T-helper 2 cell treated with Interferon-gamma antibody and Interleukin-4, amounts not matched to agents 5 μg/mL and 100 μg/mL, for 36 hours (primary cell): ENCODE measurements at places on chromosomes 3 and 15.
A peak's percentile ranks its signal among the peaks of the same experiment; 100 is the strongest.

DNA sequence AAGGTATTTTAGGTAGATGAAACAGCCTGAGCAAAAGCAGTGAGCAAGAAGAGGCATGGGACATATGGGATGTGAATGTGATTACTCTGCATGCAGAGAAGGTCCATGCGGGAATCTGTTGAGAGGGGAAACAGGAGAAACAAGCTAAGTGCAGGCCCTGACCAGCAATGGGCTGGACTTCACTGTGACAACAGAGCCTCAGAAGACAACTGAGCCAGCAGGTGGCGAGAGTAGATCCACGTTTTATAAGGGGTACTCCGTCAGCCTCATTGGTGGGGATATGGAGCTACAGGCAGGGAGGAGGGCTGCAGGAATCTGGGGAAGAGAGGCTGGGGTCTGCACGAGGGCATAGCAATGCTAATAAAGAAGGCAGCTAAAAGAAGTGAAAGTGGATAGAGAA is 405.9 kb upstream of the LMCD1 start:
- H3K4me1 ChIP-seq = no peaks in the 10 kb centered on the region
- no peak for DNase-seq
- H3K36me3 ChIP-seq = no peaks in the 10 kb centered on the region
- no peak overlapping the region for H3K4me3 ChIP-seq
- H3K27me3 ChIP-seq = no peaks in the 10 kb centered on the region
- no peak overlapping the region for H3K27ac ChIP-seq

DNA sequence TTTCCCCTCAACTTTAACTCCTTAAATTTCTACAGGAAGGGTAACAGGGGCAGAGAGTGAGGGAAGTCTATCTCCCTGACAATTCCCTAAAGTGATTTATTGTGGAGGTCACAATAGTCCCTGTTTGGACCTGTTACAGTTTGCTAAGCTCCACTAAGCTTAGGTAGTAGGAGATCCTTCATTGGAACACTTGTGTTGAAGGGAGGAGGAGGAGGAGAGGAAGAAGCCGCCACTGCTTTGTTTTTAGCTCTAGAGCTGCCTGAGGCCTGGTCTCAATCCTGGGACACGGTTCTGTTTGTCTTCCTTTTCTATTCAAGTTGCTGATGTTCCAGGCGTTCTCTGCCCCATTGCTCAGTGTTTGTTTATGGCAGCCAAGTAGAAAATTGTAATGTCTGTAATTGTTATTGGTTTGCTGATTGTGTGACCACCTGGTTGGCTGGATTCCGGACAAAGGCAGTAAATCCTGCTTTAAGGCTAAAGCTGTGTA is 48.4 kb downstream of the HES1 start:
- no peak overlapping the region for H3K27ac ChIP-seq
- no peaks in the 10 kb centered on the region for H3K36me3 ChIP-seq
- peaks cover 7% of the 10 kb centered on the region for H3K4me1 ChIP-seq
- DNase-seq = no peak

GRCh38 chr3:195107593-195107992 is 163.4 kb downstream of the XXYLT1 start:
- no peak for DNase-seq
- peaks cover 3% of the 10 kb centered on the region for H3K4me1 ChIP-seq
- no peaks in the 10 kb centered on the region for H3K27me3 ChIP-seq
- H3K27ac ChIP-seq = no peak overlapping the region
- no peak overlapping the region for H3K4me3 ChIP-seq
- H3K36me3 ChIP-seq = no peaks in the 10 kb centered on the region

DNA sequence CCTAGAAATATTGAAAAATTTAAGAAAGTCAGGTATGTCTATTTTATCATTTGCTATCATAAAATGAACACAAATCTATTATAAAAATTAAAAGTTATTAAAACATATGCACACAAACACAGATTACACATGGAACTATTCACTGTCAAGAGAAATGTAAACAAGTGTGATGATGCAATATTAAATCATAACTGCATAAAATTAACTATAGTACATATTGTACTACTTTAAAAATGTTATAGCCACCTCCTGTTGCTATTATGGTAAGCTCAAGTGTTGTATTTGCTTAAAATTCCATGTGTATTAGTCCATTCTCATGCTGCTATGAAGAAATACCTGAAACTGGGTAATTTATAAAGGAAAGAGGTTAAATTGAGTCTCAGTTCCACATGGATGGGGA is 54.7 kb upstream of the CMC1 start:
- DNase-seq = no peak
- peaks cover 2% of the 10 kb centered on the region for H3K36me3 ChIP-seq
- no peaks in the 10 kb centered on the region for H3K4me1 ChIP-seq

DNA sequence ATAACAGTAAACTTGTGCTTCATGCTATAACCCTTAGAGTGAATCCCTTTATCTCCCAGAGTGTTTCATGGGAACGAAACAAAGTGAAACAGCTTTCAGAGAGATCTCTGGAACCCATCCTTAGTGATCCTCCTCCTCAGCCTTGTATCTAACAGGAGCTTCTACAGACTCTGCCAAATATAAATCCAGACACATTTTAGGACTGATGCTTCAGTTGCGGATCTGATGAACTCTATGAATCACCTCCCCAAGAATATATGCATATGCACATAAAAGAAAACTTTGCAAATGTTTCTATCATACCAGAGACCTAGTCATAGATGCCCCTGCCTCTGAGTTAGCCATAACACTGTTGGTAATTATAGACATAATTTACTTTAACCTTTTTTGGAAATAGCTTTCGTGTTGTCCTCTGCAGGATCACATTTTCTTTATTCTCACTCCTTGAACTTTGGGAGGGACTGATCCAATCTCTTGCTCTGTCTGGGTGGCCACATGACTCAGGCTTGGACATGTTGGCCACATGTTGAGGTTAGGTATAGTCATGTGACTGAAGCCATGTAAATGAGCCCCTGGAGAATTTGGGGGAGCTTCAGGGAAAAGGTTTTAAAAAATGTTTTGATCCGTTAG is 306.4 kb upstream of the CNTN3 start:
- no peak for DNase-seq
- H3K27ac ChIP-seq = no peak overlapping the region
- H3K4me3 ChIP-seq = no peak overlapping the region
- no peaks in the 10 kb centered on the region for H3K36me3 ChIP-seq
- H3K4me1 ChIP-seq = no peaks in the 10 kb centered on the region

GRCh38 chr3:52128118-52128683 is 26.0 kb downstream of the POC1A start:
- H3K4me3 ChIP-seq = no peak overlapping the region
- H3K27me3 ChIP-seq = no peaks in the 10 kb centered on the region
- no peak for DNase-seq
- H3K4me1 ChIP-seq = no peaks in the 10 kb centered on the region
- peaks cover 10% of the 10 kb centered on the region for H3K36me3 ChIP-seq

- DNase-seq = no peak
- no peaks in the 10 kb centered on the region for H3K4me1 ChIP-seq
- no peak overlapping the region for H3K27ac ChIP-seq
These were observed 177.0 kb upstream of the NECTIN3 start for GRCh38 chr3:110894574-110894973.

DNA sequence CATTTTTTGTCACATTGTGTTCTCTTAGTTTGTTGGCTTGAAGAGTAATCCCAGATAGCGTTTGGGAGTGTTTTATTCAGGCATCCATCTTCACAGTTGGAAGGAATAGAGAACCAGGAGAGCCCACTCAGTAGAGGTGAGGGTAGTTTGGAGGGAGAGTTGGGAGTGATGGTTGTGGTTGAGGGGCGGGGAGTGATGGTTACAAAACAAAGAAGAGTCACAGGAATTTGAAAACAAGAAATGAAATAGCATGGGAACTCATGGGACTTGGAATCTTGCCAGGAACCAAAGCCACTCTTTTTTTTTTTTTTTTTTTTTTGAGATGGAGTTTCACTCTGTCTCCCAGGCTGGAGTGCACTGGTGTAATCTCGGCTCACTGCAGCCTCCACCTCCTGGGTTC is 36.3 kb downstream of the DUT start:
- no peak for DNase-seq
- H3K27ac ChIP-seq = no peak overlapping the region
- no peaks in the 10 kb centered on the region for H3K4me1 ChIP-seq
- no peak overlapping the region for H3K4me3 ChIP-seq

GRCh38 chr3:100993309-100993708 is at the start of gene ABI3BP:
ABI3BP (minus strand) TSS chr3:100993421; CDS start chr3:100993384, 37 bp downstream.
- H3K36me3 ChIP-seq = no peaks in the 10 kb centered on the region
- DNase-seq = no peak
- H3K27me3 ChIP-seq = peaks cover 9% of the 10 kb centered on the region
- no peak within 1 kb of the TSS for H3K27ac ChIP-seq
- no peaks in the 10 kb centered on the region for H3K4me1 ChIP-seq

DNA sequence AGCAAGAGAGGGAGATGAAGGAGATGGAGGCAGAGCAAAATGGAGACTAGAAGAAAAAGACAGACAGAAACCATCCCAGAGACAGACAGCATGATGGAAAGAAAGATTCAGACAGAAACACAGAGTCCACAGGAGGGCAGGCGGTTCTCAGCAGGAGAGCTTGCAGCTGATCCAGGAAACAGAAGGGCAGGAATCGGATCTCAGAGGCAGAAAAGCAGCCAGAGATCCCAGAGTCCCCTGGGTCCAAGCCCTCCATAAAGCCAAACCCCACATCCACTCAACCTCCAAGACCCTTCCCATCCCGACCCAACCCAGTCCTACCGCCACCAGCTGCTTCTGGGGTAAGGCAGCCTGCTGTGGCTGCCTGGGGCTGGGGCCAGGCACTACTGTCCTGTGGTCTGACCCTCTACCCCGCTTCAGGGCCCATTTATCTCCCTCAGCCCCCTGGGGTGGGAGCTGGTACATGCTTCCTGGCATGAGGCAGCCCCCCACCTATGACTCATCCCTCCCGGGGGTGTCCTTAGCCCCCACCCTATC is at the start of gene UCN2:
UCN2 (minus strand) TSS at position 400 of the 537 bp plus-strand sequence. CDS start 657 bp downstream, outside the sequence.
- H3K4me1 ChIP-seq = peaks cover 19% of the 10 kb centered on the region
- H3K36me3 ChIP-seq = no peaks in the 10 kb centered on the region
- no peak for DNase-seq
- H3K27me3 ChIP-seq = no peaks in the 10 kb centered on the region
- no peak within 1 kb of the TSS for H3K4me3 ChIP-seq

DNA sequence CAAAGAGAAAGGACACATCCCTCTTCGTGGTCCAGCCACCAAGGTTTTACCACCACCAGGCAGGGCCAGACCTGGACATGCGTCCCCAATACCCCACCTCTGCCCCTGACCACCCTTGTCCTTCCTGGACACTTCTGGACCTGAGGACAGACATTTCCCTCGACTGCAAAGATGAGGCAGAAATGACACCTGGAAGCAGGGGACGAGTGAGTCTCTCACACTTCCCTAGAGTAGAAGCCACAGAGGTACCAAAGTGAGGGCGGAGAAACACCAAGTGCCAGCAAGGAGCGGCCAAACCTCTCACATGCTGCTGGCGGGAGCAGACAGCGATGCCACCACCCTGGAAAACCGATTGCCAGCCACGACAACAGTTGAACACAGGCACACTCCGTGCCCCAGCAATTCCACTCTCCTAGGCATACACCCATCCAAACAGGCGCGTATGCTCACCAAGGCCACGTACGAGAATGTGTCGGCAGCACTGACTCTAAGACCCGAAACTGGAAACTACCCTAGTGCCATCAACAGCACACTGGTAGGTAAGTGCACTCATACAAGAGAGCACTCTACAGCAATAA is 207.0 kb upstream of the NSMCE3 start:
- no peak for DNase-seq
- H3K4me1 ChIP-seq = no peaks in the 10 kb centered on the region
- H3K36me3 ChIP-seq = no peaks in the 10 kb centered on the region
- H3K27me3 ChIP-seq = no peaks in the 10 kb centered on the region

DNA sequence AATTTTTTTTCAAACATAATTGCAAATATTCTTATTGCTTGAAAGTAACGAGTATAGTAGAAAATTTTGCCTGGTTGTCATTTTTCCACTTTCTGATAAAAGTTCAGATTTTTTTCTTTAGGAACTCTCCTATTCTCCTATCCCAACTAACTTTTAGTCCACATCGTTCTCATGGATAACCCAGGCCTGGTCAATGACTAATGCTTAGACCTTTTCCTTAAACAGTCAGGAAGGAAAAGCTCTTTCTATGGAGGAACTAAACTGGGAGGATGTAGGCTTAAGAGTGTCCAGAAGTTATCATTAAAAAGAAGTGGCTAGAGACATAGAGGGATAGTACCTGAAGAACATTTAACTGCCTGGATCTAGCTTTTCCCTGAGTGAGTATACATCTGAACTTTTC is 26.7 kb downstream of the CIP2A start:
- H3K4me3 ChIP-seq = no peak overlapping the region
- H3K27me3 ChIP-seq = no peaks in the 10 kb centered on the region

DNA sequence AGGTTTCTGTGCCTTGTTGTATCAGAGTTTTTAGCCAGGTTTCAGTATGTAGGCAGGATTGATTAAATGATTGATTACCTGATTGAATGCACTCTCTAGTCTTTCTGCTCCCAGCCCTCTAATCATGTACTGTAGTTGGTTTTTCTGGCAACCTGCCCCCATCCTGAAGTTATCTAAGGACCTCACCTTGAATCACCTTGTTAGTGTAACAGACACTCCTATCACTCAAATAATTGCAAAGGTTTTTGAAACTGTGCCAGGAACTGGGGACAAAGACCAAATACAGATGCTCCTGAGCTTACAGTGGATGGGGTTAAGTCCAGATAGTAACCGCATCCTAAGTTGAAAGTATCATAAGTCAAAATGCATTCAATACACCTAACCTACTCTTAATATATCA is 141.5 kb upstream of the EIF1B start:
- no peaks in the 10 kb centered on the region for H3K27me3 ChIP-seq
- H3K4me1 ChIP-seq = peaks cover 5% of the 10 kb centered on the region
- DNase-seq = no peak
- no peak overlapping the region for H3K4me3 ChIP-seq
- H3K27ac ChIP-seq = no peak overlapping the region

DNA sequence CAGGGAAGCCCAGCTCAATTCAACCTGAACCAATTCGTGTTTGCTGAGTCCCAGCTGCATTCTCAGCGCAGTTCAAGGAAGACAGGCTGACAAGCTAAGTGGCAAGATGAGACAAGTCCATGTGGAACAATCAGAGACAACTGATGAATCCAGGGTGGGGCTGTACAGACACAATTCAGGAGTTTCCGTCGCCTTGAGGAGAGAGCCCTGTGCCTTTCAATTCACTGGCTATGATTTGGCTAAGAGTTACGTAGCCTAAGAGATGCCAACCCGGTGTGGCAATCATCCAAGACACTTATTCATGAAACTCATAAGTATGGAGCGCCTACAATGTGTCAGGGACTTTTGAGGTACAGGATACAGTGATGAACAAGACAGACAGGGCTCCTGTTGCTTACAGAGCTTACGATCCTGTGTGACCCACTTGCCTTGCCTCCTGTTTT is 15.5 kb upstream of the ZBED2 start:
- H3K4me1 ChIP-seq = peaks cover 85% of the 10 kb centered on the region
- H3K4me3 ChIP-seq = peak overlapping the region; percentile 65
- peak overlapping the region; percentile 93 for H3K27ac ChIP-seq
- H3K36me3 ChIP-seq = peaks cover 85% of the 10 kb centered on the region

GRCh38 chr3:13045904-13046568 is 27.2 kb downstream of the IQSEC1 start:
- peaks cover 8% of the 10 kb centered on the region for H3K4me1 ChIP-seq
- no peaks in the 10 kb centered on the region for H3K36me3 ChIP-seq

GRCh38 chr15:26901041-26901440 is 34.2 kb downstream of the GABRA5 start:
- no peak for DNase-seq
- no peak overlapping the region for H3K4me3 ChIP-seq
- H3K4me1 ChIP-seq = no peaks in the 10 kb centered on the region
- no peaks in the 10 kb centered on the region for H3K36me3 ChIP-seq

GRCh38 chr3:134802428-134803050 is 7.5 kb downstream of the EPHB1 start:
- H3K36me3 ChIP-seq = no peaks in the 10 kb centered on the region
- peaks cover 35% of the 10 kb centered on the region for H3K27me3 ChIP-seq
- DNase-seq = no peak
- peaks cover 22% of the 10 kb centered on the region for H3K4me1 ChIP-seq
- H3K27ac ChIP-seq = peak overlapping the region; percentile 76

GRCh38 chr3:67983166-67983565 is 328.8 kb upstream of the SUCLG2 start:
- no peaks in the 10 kb centered on the region for H3K4me1 ChIP-seq
- H3K4me3 ChIP-seq = no peak overlapping the region
- no peak for DNase-seq
- no peaks in the 10 kb centered on the region for H3K27me3 ChIP-seq
